Endothelial cell of umbilical vein (primary cell): ENCODE measurements at places on chromosomes 11 and 22.
A peak's percentile ranks its signal among the peaks of the same experiment; 100 is the strongest.

- no peak for DNase-seq
Measured at GRCh38 chr22:44207981-44208317, 27.2 kb downstream of the PARVG start.

DNA sequence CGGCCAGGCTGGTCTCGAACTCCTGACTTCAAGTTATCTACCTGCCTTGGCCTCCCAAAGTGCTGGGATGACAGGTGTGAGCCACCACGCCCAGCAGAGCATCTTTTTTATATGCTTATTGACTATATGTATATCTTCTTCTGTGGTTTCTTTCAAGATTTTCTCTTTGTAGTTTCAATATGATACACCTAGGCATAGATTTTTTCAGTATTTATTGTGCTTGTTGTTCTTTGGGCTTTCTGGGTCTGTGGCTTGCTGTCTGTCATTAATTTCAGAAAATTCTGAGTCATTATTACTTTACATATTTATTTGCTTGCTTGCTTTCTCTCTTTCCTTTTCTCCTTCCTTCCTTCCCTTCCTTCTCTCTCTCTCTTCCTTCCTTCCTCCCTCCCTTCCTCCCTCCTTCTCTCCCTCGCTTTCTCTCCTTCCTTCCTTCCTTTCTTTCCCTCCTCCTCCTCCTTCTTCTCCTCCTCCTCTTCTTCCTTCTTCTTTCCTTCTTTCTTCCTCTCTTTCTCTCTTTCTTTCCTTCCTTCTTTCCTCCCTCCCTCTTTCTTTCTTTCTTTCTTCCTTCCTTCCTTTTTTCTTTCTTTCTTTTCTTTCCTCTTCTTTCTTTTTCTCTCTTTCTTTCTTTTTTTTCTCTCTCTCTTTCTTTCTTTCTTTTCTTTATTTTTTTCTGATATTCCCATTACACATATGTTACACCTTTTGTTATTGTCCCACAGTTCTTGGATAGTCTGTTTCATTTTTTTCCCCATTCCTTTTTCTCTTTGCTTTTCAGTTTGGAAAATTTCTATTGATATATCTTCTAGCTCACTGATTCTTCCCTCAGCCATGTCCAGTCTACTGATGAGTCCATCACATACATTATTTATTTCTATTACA, 10.9 kb upstream of the DCHS1 start:
- no peak for DNase-seq

DNA sequence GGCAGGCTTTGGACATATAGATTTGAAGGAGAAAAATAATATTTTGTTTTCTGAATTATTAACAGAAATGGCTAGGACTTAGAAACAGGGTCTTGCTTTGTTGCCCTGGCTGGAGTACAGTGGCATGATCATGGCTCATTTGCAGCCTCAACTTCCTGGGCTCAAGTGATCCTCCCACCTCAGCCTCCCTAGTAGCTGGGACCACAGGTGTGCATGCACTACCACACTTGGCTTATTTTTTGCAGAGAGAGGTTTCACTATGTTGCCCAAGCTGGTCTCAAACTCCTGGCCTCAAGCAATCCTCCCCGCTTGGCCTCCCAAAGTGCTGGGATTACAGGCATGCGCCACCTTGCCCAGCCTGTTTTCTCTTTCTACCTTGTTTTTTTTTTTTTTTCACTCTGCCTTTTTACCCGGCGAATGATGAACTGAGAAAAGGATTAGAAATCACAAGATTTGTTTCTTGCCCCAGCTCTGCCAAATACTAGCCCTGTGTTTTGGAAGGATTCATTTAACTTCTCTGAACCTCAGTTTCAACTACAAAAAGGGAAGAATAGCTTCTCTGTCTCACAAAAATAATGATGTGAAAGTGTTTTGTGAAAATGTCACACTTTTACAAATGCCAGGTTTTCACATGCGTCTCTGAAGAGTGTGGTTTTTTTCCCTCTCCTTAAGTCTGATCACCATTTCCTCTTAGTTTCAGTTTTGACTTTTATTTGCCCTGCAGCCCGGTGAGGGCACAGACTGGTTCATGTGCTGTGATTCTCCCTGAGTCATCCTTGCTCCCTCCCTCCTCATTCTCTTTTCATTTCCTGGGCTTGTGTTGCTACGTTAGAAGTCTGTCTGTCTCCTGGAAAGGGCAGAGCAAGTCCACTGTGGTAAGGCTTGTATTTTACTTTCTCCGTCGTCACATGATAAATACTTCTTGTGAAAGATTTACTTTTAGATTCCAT, 67.7 kb downstream of the BCL2L13 start:
- peak; percentile 93 for DNase-seq

DNA sequence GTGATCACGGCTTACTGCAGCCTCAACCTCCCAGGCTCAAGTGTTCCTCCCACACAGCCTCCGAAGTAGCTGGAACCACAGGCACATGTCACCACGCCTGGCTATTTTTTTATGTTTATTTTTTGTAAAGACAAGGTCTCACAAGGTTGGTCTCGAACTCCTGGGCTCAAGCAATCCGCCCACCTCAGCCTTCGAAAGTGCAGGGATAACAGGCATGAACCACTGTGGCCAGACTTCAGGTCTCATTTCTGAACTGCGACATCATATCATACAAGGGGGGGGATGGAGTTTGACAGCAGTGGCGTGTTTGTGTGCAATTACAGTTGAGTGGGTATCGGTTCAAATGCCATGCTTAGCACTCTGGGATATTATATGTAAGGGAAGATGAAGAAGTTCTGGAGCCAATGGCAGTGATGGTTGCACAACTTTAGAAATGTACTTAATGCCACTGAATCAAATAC, 6.9 kb downstream of the NAALADL1 start:
- no peak for DNase-seq

DNA sequence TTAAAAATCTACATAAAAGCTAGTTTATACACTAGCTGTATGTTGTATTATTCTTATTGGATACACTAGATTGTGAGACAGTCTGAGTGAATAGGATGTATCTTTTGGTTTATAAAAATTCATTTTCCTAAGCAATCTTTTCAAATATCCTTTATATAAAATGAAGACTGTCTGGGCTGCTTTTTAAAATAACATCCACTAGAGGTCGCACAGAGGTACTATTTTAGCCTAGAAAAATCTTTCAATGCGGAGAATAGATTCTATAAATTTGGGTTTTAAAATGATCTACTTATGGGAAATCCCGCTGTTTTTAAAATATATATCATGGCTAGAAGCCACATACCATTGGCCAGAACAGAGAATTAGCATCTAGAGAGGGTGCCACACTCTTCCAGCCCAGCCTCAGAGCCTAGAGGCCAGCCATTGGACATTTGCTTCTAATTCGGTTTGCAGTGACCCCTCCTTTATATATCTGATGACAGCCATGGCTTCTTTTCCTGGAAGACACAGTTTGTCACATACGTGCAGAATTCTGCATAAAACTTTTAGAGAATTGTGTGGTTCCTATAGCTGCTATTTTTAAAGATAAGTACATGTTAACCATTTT, 7.3 kb downstream of the C11orf97 start:
- peak; percentile 38 for DNase-seq

- DNase-seq, result no peak
Measured at GRCh38 chr11:105357764-105358163, 218.2 kb upstream of the CARD18 start.

DNA sequence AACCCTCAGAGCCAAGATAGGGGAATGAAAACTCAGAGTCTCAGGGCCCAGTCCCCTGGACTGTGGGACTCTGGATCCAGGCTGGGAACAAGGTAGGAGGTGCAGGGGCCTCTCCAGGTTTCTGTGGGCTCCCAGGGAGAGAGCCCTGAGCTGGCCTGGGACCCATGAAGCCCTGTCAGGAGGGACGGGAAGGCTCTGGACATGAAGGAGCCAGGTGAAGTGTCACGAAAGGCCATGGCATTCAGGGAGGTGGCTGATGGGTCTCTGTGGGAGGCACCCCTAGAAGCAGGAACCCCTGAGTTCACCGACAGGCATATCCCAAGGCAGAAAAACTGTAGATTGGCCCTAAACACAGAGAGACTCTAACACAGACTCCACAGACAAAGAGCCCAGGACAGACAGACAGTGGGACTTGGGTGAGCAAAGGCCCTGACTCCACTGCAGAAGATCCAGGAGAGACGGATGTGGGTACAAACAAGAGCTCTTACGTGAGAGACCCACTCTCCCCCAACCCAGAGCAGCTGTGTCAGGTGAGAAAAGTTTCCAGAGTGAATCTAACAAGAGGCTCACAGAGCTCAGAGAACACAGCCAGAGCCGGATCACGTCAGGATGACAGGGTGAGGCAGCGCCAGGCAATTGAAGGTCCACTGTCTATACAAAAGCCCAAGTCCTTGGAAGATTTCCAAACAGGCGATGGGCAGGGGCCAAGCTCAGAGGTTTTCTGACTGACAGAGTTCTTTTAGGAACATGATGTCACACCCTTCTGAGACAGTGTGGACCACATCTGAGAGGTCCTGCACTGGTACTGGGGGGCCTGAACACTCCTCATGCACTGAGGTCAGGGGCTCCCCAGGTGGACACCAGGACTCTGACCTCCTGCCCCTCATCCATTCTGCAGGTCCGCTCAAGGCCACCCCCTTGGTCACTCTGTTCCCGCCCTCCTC, 27.4 kb downstream of the IGLL5 start:
- no peak for DNase-seq

GRCh38 chr22:19577422-19577966, 53.3 kb upstream of the CLDN5 start:
- no peak for DNase-seq

- DNase-seq, result no peak
Measured at GRCh38 chr22:38062791-38063190, 5.6 kb downstream of the PICK1 start.

GRCh38 chr22:27866135-27867084, 52.6 kb downstream of the PITPNB start:
- DNase-seq, result peak; percentile 33

GRCh38 chr11:6576471-6577373, 26.7 kb downstream of the RRP8 start:
- DNase-seq, result peak; percentile 84

GRCh38 chr11:14422052-14422813, 63.2 kb upstream of the RRAS2 start:
- peak; percentile 98 for DNase-seq

DNA sequence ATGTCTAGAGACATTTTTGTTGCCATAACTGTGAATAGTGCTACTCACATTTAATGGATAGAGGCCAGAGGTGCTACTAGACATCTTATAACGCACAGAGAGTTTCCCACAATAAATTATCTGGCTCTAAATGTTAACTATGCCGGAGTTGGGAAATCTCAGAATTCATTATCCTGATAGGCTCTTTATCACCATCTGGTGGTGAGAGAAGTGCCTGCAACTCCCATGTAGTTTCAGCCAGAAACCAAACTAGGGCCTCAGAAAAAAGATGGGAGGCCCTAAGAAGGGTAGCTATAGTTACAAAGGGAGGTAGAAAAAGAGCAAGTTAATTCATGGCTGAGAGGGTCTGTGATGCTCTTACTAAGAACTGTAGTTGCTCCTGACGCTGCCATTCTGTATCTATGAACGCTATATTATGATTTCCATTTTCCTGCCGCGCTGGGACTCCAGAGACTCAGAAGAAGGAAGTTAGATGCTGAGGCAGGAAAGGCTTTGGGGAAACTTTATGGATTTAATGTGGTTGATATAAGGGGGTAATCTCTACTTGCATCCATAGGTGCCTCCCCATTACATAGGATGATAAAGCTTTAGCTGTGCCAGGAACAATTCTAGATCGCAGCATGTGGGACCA, 22.9 kb upstream of the MRPL17 start:
- peak; percentile 66 for DNase-seq

DNA sequence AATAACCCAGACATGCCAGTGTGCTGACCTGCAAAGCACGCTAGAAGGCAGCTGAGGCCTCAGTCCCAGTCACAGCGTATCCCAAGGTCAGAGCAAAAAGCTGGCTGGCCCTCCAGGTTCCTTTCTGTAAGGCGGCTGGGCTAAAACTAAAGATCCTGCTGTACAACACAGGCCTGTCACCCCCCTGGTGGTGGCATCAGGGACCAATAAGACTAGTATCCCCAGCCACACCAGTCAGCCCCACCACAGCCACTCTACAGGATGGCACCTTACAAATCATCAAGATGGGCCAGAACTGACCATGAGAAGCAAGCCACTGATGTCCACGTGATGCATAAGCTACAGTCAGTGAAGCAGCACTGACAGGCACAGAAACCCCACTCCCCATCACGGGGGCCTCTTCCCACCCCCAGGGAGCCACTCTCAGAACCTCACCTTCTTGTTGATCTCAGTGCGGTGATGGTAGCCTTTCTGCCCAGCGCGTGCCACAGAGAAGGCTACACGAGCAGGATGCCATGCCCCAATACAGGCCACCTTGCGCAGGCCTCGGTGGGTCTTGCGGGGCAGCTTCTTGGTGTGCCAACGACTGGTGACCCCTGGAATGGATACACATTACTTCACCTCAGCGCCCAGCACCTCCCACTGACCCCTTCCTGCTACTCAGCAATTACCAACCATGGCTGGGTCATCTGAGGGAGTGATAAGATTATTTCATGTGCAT, 5.0 kb downstream of the RPL3 start:
- DNase-seq, result no peak

DNA sequence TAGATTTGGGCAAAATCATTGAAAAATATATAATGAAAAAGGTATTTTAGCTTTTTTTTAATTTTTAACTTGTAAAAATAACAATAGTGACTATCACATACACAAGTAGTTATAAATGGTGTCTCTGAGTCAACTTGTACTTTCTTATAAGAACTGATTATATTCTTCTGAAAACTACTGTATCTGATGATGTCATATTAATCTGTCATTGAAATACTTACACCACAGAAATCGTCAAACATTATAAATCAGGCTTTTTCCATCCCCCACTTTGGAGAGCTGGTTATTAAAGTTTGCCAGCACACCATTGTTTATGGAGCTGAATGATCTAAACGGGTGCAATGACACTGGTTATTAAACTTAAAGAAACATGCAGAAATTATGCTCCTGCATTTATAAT, 1259.6 kb upstream of the CNTN5 start:
- no peak for DNase-seq

DNA sequence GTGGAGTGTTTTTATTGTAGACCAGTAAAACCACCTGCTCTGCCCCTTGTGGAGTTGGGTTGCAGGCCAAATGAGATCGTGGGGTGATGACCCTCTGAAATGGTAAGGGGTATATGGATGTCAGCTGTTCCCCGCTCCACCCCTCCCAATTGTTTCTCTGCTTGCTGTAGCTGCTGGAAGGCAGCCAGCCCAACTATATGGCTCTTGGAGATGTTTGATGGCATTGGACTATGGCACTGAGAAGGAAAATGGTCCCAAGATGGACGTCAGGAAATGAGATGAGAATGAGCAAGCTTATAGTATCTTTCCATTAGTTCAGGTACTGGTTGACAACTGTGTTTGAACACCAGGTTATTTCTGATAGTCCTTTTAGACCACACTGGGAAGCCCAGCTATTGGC, 94.8 kb upstream of the SORL1-AS1 start:
- DNase-seq, result no peak

DNA sequence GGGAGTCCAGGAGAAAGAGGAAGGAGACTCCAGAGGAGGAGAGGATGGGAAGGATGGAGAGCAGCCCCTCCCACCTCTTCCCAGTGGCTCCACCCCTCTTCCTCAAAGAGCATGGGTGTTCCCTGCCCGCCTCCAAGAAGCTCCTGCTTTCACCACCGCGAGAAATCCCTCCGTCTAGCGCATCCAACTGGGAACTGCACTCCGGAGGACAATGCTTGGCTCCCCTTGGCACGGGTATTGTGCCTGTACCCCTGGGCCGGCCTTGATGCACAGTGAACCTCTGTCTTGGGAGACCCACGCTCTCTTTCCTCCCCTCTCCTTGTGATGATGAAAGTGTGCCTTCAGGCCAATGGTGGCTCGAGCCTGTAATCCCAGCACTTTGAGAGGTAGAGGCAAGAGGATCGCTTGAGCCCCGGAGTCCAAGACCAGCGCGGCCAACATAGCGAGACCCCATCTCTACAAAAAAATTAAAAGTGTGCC, 14.9 kb upstream of the ADA2 start:
- DNase-seq, result no peak
